ENCODE measurements at places on chromosomes 13 and 19.
A peak's percentile ranks its signal among the peaks of the same experiment; 100 is the strongest.

- no peak for DNase-seq
Observed at GRCh38 chr19:16349551-16350152, 25.0 kb downstream of the KLF2 start.

DNA sequence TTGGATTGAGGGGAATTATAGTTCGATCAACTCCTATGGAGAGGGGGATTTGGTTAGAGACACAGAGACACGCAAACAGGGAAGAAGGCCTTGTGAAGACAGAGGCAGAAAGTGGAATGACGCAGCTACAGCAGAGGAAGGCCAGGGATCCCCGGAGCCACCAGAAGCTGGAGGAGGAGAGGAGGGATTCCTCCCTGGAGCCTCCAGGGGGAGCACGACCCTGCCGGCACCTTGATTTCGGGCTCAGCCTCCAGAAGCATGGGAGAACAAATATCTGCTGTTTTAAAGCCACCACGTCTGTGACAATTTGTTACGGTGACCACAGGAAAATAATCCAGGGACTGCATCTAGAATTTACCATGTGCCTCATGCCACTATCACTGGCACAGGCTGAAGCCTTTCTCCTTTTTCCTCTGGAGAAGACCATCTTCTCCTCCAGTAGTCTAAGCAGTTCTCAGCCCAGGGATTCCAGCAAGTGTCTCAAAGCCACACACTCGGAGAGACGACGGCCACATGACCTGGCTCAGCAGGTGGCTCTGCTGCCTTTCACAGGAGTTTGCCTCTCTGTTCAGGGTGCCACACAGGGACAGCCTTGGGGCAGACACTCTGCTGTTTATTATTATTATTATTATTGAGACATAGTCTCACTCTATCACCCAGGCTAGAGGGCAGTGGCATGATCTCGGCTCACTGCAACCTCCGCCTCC lies 39.9 kb upstream of the CCNE1 start:
- peak; percentile 41 for DNase-seq

DNA sequence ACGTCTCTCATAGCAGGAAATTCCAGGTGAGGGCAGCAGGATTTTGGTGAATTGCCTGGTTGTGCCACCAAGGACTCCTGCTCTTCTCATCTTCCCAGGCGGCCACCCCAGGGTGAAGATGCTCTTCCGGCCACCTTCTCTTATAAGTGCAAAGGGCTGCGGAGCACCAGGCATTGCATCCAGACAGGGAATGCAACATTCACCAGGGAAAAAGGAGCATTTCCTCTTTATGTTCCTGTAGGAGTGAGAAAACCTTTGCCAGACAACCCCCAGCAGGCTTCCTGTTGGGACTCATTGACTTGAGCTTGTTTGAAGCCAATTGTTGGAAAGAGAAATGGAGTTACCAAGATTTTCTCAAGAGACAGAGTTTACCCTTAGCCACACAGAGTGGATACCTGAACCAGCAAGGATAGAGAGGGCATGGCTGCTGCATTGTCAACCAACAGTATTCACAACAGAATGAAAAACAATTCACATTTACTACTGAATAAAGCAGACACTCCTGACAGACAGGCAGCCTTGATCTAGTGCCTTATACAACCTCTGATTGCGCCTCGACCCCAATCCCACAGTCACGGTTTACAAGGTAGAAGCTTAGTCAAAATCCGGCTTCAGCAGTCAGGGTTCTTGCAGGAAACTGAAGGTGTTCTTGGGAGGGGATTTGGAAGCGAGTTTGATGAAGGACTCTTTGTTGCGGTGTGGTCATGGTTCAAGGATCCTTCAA lies 1.8 kb upstream of the ATP11A start:
- DNase-seq: no peak

GRCh38 chr19:3151563-3152418 lies 16.0 kb downstream of the GNA15 start:
- no peak for DNase-seq

GRCh38 chr19:40219721-40220276 lies 1.6 kb upstream of the TTC9B start:
- no peak for DNase-seq

- no peak for DNase-seq
Observed at GRCh38 chr19:49712397-49712859, 21.5 kb downstream of the CPT1C start.

DNA sequence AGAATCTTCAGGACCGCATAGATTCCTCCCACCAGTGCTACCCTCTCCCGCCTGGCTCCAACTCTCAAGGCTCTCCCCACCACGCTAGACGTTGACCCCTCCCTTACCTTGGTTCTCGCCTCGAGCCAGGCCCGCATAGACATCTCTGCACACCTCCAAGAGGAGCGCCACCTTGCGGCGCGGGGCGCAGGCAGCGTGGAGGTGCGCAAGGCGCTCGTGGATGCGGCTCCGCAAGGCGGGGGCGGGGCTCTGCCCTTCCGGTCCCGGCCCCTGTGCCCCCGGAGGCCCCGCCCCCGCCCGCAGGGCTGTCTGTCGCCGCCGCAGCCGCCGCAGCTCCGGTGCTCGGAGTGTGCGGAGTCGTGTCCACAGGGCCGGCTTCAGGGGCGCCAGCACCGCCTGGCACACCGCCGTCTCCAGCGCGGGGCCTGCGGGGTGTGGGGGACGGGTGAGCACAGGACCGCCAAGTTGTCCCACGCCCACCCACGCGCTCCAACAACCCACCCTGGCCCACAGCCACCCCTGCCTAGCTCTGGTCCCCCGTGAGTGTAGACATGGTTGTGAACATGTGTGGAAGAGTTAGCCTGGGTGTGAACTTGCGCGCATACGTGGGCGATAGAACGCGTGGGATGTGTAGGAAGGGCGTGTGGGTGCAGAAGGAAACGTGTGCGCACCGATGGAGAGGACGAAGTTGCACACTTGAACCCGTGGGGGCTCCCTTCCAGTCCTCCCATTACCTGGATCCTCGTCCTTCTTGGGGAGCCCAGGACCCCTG lies 8.1 kb downstream of the RINL start:
- DNase-seq: peak; percentile 28

DNA sequence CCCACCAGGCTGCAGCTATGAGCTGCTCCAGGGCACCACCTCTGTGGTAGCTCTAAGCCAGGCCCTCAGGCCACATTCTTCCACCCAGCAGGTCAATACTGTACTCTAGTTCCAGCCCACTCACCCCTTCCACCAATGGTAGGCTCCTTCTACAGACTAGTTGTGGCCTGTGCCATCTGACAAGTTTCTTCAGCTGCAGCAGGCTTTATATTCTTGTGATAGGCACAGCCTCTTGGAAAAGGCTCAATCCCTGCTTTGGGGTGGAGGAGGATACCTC lies 8.5 kb downstream of the MICU2 start:
- DNase-seq: no peak

DNA sequence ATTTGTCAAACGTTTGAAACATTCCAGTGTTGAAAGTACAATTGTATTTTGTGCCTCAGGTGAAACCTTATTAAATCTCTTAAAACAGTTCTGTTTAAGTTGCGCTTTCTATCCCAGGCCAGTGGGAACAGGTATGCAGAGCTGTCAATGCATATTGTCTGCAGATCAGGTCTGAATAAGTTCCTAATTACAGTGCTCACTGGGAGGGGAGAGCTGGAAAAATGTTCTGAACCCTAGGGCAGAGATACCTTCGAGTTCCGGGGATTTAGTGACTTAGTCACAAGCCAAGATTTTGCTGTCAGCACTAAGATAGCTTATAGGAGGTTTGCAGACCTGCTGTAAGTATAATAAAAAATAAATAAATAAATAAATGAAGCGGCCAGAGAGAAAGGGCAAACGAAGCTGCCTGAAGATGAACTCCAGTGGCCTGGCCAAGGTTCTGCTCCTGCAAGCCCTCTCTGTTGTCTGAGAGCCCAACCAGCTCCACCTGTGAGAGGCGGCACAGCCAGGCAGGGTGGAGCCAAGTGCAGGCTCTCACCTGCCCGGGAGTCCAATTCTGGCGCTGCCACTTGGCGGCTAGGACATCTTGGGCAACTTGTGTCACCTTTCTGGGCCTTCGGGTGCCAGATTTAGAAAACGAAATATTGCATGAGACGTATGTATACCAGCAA lies 97.9 kb upstream of the SLC7A1 start:
- DNase-seq: no peak

- DNase-seq: no peak
Observed at GRCh38 chr13:21675095-21675991, 4.5 kb downstream of the FGF9 start.

DNA sequence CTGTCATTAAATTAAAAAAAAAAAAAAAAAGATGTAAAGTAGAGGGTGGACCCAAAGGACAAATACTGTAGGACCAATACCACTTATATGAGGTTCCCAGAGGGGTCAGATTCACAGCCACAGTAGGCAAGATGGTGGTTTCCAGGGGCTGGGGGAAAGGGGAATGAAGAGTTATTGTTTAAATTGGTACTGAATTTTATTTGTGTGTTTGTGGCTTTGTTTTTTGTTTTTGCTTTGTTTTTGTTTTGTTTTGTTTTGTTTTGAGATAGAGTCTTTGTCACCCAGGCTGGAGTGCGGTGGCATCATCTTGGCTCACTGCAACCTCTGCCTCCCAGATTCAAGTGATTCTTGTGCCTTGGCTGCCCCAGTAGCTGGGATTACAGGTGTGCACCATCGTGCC lies 17.9 kb upstream of the LSM14A start:
- DNase-seq: no peak

DNA sequence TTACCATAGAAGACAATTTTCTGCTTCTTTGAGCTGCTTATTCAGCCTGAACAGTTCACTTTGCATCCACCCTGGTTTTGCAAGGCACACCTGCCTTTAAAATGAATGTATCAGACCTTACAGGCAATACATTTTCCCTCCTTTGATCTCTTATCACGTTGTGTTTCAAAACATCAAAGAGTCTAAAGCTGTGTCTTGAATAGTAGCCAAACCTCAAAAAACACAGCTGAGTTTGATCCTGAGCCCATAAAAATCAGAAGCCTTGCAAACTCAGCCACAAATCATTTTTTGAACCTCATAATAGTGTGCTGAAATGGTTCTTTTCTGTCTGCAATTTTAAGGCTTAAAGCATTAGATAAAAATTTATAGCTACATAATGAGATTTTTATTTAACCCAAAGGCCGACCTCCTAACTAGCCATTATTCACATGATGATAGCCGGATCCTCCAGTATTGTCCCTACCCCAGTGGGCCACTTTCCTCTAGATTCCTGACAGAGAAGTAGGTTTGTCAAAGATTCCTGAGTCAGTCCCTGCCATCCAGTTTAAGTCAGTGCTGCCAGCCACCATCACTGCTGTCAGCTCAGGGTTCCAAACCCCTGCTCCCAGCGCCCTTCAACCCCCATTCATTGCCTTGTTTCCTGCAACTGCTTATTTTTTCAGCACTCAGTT lies 71.8 kb downstream of the CAB39L start:
- DNase-seq: no peak

GRCh38 chr19:7540761-7541474 lies 5.4 kb downstream of the PNPLA6 start:
- DNase-seq: no peak

- no peak for DNase-seq
Observed at GRCh38 chr19:43634872-43635560, 4.6 kb downstream of the CADM4 start.

GRCh38 chr19:5967994-5968430 lies 9.9 kb downstream of the RANBP3 start:
- peak; percentile 73 for DNase-seq

DNA sequence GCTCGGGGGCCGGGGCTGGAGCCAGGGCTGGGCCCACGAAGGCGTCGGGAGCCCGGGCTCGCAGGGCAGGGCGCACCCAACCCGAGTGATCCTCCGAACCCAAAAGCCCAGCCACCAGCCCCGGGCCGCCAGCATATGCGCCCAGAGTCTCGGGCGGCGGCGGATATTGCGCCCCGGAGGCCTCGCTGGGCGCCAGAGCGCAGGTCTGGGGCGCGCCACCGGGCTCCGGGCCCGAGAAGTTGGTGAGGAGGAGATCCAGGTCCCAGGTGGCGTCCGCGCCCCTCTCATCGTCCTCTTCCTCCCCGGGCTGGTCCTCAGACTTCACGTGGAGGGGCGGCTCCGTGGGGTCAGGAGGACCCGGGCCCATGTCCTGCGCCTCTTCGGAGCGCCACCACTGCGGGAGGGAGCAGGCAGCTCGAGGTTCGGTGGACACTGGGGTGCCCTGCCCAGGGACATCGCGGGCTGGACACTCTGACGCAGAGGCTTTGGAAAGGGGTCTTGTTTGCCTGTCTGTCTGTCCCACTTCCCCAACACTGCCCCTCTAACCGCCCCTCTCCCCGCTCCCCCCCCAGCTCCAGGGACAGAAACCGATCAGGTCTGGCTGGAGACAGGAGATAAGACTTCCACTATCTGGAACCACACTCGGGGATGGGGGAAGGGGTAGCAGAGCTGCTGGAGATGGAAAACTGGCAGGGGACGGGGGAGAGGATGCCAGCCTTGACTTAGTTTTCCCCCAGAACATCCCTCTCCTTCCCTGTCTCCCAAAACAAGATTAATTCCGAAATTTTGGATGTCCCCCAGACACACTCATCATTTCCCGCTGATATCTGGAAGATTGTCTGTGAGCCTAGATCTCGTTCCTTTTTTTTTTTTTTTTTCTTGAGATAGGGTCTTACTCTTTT lies 1.0 kb downstream of the KLF1 start:
- DNase-seq: no peak

- DNase-seq: no peak
Observed at GRCh38 chr19:41796901-41797300, 514 bp downstream of the CEACAM3 start.

DNA sequence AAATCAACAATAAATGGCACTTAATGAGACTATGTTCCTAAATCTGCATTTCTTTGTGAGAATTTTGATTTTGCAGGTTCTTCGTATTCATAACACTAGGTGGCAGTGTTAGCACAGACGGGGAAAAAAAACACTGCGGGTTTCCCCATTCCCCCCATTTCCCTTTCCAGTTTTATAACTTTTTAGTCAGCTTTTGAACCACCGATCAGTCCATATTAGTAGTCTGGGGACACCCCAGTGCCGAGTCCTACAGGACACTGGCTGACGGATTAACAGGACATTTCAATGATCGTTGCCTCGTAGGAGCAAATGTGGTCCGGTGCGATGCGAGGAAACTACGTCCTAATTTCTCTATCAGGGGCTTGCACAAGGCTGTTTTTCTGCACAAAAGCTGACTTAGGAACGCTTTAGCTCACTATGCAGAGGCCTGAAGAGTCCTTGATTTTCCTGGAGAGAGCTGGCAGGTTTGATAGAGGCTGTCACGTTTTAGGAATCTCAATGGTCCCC lies 234.3 kb downstream of the LMO7 start:
- peak; percentile 1 for DNase-seq

- DNase-seq: no peak
Observed at GRCh38 chr19:577439-578392, 5.3 kb downstream of the BSG start.

DNA sequence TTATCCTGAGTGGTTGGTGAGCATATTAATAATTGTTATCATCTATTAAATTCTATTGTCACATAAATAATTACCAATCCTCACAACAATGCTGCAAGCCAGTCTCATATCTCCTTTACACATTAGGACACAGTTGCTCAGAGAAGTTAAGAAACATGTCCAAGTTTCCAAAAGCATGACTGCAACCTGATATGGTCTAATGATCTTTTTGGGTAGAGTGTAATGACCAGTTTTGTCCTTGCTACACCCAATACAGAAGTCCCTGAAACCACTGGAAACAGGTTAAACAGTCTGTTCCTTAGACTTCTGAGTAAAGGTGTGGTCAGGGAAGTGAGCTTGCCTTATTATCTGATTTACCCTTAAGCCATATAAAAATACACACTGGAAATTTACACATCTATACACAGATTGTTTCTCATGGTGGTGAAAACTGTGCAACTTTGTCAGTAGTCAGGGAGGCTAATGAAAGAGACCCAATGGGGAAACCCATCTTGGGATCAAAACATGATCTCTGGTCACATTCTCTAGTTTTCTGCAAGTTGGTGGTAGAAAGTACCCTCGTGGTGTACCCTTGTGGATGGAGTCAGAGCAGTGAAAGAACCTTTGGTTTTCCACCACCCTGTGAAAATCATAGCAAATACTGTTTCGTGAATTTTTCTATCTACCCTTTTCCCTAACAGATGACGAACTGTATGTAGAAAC lies 146.0 kb upstream of the KLF12 start:
- DNase-seq: no peak
